ENCODE measurements at places on chromosomes 4 and X.

DNA sequence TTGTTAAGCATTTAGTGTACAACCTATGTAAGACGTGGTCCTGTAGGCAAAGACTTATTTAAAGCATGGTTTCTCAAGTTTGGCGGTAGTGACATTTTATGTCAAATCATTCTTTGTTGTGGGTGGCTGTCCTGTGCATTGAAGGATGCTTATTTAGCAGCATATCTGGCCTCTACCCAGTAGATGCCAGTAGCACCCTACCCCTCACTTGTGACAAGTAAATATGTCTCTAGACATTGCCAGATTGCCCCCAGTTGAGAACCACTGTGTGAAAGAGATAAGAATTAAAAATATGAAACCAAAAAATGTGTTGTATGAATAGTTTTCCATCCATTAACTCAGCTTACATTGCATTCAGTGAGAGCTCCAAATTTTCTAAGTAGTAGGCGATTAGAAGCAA lies 25.5 kb downstream of the MMAA start:
- DNase-seq, result no peak

DNA sequence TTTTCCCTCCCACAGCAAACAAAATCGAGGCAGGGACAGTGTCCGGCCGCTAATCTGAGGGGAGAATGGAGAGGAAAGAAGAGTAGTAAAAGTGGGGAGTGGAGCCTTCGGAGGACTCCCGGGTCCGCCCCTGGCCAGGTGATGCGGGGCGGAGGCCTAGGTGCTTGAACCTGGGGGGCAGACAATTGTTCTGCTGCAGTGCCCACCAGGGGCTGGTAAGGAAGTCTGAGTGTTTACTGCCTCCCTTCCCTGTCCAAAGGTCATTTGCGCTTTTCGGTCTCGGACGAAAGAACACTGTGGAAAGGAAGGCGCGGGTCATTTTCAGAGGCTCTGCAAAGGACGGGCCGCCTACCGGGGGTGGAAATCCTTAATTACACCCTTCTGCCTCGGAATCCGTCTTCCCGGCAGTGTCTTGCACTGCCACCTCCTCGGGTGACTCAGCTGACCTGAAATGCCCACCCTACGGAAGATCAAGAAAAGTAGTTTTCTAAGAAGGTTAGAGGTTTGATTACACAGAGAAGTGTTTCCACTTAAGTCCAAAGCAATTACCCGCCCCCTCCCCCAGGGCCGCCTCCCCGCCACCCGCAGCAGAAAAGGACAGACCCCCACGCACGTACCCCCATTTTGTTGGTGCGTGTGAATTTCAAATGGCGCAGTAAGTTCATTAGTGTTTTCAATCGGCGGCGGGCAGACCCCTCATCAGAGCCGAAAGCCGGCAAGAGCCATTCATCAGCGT lies 99.9 kb upstream of the TENM3 start:
- DNase-seq, result no peak

DNA sequence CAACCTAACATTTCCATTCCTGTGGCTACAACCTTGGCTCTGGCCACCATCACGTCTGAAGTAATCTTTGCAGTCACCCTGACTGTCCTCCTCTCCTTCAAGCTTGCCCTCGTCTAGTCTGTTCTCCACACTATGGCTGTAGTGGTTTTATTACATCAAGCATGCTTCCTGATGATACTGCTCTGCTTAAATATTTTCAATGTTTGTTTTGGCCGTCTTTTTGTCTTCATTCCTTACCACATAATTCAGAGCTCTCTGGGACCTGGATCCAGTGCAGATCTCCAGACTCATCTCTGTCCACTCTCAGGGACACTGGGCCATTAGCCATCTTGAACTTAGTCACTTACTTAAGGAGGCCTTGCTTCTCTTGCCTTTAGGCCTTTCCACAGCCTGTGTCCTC lies 27.7 kb upstream of the FREM3 start:
- DNase-seq, result no peak

DNA sequence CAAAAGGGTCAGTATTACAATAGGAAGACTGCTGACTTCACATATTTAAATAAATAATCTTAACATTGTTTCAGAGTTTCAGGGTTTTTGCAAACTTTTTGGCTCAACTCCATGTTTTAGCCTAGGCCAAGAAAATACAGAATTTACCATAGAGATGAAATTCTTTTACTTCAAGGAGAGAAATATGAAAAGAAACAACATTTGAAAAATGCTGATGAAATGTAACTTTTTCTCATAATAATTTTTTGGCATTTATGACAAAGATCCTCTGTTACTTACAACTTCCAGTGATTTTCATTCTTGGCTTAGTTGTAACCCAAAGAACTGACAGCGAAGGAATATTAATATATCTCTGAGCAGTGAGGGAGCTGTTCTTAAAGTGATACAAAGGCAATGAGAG lies 316.1 kb upstream of the EMCN start:
- no peak for DNase-seq

- no peak for DNase-seq
These were observed at the start of gene DDIT4L for GRCh38 chr4:100189820-100190642. DDIT4L (minus strand) TSS chr4:100190468; CDS start chr4:100189983, 485 bp downstream.

DNA sequence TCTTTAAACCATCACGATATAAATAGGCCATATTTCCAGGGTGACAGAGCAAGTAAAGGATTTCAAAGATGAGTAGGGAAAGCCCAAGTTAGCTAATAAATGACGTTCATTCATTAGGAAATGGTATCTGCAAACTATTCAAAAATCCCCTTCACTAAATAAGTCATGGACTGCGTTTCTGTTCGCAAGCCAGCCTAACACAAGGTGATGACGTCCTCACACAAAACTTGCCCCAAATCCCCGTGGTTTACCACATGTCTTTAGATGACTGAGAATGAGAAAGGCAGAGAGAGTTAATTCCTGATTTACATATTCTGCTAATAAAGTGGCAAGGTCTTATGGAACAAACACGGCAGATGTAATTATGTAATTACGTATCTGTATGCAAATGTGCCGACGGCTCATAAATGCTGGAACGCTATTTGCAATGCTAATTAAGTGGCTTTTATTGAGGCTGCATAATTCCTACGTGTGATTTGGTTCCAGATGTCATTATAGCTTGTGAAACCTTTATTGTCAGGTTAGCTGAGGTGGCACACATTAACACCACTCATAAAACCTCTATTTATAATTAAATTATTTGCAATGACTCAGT lies 437.7 kb upstream of the FRG1 start:
- no peak for DNase-seq
